ENCODE measurements at places on chromosomes 7 and 10. TPM values are rescaled to one million over a fixed set of nuclear protein-coding genes. Genes with fewer than 3 reads are reported as not detected.

DNA sequence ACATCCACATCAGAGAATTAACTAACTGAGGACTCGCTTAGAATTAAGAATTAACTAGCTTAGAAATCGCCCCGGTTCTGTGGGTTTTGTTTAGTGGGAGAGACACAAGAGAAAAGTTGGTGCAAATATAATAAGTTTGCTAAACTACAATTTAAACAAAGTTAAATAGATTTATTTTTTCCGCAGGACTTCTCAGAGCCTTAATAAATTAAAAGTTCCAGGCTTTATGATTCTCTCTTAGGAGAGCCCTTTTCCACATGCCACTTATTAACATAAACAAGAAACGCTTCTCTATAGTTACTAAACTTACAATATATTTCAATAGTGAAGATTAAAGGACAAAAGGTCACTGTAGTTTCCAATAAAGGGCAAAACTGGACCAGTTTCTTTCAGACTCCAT, 100.0 kb downstream of the SLC25A13 start:
- DNase-seq = no peak

- DNase-seq = no peak
These were observed 255.7 kb downstream of the PTEN start for GRCh38 chr10:88119160-88119559.

The OR13A1 gene
- not detected for total RNA-seq

DNA sequence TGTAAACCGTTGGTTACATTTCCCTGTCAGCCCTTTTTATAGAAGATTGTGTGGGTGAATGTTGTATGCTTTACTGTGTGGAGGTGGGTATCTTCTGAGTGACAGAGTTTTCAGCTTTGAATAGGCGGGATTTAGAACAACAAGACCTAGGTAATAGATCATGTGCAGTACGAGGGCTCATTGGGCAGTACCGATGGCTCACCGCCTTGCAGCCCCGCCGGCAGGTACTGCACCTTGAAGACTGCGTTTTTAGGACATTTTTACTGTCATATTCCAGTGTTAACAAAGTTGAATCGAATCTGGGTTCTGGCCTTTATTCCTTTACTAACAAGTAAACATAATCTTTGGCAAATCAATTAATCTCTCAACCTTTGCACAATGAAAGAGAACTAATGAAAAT, 55.9 kb upstream of the NCF1 start:
- DNase-seq = no peak

DNA sequence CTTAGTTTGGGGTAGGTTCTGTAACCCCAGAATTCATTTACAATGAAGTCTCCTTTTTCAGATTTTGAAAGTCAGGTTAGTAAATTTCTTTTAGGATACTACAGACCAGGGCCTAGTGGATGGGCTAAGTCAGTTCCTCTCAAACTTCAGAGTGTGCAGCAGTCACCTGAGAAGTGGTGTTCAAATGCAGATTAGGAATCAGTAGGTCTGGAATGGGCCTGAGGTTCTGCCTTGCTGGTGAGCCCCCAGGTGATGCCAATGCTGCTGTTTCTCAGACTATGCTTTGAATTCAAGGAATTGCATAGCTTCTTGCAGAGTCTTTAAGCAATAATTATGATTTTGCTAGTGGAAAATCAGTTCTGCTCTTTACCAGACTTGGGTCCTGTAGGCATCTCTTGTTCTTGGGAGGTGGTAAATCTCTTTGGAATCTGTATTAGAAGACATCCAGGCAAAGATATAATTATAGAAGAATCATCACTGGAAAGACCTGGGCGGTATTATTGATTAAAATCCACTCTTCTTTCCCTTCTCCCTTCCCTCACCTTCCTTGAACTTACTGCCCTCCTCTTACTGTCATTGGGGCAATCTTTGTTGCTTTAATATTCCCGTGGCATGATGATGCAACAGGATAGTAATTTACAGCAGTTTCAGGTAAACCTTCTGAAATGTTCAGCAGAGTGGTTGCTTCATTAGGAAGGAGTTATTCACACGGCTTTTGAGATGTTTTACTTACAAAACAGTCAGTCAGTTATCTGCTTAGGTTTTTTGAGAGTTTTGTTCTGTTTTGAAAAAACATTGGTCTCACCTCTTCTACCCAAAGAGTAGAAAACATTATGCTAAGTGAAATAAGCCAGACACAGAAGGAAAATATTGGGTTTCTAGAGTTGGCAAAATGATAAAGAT, 87.2 kb downstream of the NRF1 start:
- DNase-seq = no peak

- no peak for DNase-seq
These were observed at the start of gene MCMBP for GRCh38 chr10:119872610-119872859. TSS of gene MCMBP (minus strand) at chr10:119872843. CDS start at chr10:119872584, 259 bp downstream.

DNA sequence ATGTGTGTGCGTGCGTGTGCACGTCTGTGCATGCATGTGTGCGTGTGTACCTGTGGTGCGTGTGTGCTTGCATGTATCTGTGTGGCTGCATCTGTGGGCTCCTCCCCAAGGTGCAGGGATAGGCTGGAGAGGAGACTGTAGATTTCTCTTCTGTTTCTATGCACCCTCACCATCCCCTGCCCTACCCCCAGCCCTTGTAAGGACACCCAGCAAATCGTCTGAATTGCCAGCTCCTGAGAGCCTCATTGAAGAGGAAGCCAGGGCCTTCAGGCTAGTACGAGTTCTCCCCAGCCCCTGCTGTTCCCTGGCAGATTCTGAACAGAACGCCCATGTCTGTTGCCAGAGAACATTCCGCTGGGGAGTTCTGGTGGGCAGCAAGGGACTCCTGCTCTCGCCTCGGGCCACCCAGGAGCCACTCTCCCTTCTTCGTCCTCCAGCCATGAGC, 17.0 kb upstream of the TRIM8 start:
- DNase-seq = no peak

GRCh38 chr7:142352543-142352942, 94.7 kb upstream of the PRSS58 start:
- no peak for DNase-seq

DNA sequence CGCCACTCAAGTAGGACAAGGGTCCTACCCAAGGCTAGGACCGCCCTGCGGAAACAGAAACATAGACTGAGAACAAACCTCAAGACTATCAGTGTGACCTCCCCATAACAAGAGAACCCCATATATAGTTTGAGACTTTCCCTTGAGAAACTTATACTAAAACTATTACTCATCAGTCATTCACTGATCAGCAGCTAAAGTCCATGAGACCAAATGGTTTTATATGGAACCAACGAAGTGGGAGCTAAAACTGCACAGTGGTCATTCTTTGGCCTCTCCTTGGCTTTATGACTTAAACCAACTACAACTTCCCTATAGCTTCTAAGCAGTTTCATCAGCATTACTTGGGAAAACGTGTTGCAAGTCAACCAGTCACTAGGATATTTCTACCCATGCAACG, 13.7 kb upstream of the ZSCAN21 start:
- DNase-seq = no peak

The BICC1 gene
- total RNA-seq = not detected

DNA sequence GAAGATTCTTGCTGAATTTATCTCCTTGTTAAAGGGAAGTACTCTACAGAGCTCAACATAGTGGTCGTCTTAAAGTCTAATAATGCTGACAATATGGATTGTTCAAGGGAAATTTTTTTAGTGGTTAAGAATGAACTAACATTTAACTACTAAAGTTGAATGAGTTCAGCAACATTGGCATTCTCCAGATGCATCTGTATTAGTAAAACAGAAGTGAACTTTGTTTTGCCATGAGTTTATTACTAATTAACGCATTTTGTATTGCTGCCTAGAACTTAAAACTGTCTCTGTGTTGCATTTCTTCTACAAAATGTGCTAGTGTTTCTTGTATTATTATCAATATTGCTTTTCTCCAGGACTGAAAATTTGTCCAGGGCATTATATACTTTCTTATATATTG, 67.5 kb downstream of the C1GALT1 start:
- no peak for DNase-seq

- DNase-seq = no peak
These were observed 240.4 kb upstream of the LYZL1 start for GRCh38 chr10:29048506-29048905.

The PTER gene
- total RNA-seq = 12.6 TPM

GRCh38 chr7:149469806-149470205, 8.9 kb upstream of the ZNF777 start:
- DNase-seq = no peak

DNA sequence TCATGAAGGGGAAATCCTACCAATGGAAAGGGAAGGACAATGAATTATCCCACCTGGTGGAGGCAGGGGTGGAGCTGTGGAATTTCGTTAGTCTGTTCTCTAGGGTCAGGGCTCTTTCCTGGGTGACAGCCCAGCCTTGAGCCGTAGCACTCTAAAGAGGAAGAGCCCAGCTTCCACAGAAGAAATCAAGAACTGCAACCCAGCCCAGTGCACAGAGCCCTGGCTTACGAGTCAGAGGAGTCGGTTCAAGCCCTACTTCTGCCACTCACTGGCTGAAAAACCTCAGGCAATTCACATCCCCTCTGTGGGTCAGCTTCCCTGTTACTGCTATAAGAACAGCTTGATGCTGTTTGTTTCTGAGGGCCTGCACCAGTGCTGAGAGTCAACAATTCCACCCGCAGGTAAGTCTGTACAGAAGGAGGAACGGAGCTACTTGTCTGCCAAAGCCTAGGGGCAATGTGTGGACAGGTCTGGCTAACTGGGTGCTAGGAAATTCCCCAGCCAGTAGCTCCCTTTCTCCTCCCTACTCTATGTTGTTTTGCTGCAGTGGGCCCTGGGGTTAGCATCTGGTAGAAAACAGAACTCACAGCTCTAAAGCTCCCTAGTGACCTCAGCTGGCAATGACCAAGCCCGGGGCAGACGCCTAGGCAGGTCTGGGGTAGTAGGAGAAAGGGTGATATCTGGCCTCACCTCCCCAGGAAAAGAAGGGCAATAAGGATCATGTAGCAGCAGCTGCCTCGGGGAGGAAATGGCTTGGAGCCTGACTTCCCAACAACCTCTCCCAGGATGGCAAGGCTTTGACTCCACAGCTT, 3.3 kb downstream of the AVPI1 start:
- DNase-seq = no peak

The GTF2IRD2 gene
- total RNA-seq = 8.5 TPM
